RPMI7951 (cell line): ENCODE measurements at places on chromosomes 1 and 21. TPM values are rescaled to one million over a fixed set of nuclear protein-coding genes. Genes with fewer than 3 reads are reported as not detected.

The LIPI gene
- not detected in 2 replicates for total RNA-seq

The GPR3 gene
- total RNA-seq: 4.5 and 6.4 TPM in 2 replicates

The CELA2A gene
- not detected in 2 replicates for total RNA-seq

The ADAMTS4 gene
- total RNA-seq: 5.2 and 8.3 TPM in 2 replicates

The CNR2 gene
- not detected in 2 replicates for total RNA-seq

The CD84 gene
- not detected in 2 replicates for total RNA-seq

The OR2T29 gene
- total RNA-seq: not detected in 2 replicates

The DIO1 gene
- total RNA-seq: 0.39 TPM in 1 of 2 replicates, not detected in the other

The PODN gene
- total RNA-seq: 0.36 TPM in 1 of 2 replicates, not detected in the other

The LCE1A gene
- total RNA-seq: not detected in 2 replicates

The AIRE gene
- 0.10 TPM in 1 of 2 replicates, not detected in the other for total RNA-seq

The IL23R gene
- total RNA-seq: not detected in 2 replicates

The NTMT2 gene
- not detected in 2 replicates for total RNA-seq

The HTR6 gene
- 0.10 TPM in 1 of 2 replicates, not detected in the other for total RNA-seq

The TSACC gene
- not detected in 2 replicates for total RNA-seq

The CGN gene
- total RNA-seq: under 0.01 and 0.10 TPM in 2 replicates

The KCNJ9 gene
- not detected in 2 replicates for total RNA-seq
